HS-5 (cell line): ENCODE measurements at places on chromosomes 16 and 17.

DNA sequence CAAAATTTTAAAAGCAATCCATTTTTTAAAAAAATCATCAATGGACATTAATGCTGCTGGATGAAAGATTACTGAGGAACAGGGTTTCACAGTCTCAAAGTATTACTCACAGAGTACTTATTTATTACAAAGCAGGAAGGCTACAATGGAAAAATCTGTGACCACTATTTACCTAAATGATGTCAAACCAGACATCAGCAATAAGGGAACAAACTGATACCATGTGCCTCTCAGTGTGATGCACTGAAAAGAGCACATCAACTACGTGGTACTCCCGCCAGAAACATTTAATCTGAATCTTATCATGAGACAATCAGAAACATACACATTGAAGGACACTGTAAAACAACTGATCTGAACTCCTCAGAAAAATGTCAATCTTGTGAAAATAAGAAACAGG, 124.2 kb downstream of the PARN start:
- no peak for DNase-seq

DNA sequence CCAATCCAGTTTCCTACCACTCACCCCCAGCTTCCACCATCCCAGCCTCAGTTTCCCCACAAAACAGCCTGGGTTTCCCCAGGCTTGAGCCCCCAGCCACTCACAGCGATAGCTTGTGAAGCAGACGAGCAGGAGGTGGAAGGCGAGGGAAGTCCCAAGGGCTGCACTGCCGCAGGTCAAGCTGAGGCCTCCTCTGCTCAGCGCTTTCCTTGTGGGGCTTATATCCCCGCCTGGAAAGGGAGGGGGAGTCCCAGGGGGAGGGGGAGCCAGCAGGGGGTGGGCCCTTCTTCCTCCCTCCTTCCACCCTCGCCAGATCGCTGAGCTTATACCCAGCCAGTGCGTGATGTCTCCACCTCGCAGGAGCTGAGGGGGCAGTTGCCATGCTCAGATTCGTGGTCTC, at the start of gene PYY:
Gene PYY, minus strand, starts transcription at position 195 of the 400 bp plus-strand sequence. CDS start 457 bp downstream, outside the sequence.
- DNase-seq = no peak

- no peak for DNase-seq
Observed at GRCh38 chr17:79933863-79934652, 94.8 kb upstream of the CBX4 start.

DNA sequence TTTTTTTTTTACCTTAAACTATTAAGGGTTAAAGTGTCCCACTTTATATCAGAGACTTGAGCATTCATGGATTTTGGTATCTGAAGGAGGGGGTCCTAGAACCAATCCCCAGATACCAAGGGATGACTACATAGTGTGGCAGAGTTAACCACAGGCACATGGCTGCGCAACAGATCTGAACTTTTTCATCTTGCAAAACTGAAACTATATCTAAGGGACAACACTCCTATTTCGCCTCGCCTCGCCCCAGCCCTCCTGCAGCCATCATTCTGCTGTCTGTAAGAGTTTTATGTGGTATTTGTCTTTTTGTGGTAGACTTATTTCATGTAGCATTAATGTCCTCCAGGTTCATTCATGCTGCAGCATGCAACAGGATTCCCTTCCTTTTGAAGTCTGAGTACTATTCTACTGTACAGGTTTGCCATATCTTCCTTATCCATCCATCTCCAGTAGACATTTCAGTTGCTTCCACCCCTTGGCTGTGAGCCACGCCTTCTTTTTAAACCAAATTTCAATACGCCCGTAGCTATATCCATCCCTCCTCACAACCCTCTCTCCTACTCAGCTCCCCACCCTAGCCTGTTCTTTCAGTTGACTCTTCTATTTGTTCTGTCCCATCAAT, 53.2 kb downstream of the AMFR start:
- no peak for DNase-seq

DNA sequence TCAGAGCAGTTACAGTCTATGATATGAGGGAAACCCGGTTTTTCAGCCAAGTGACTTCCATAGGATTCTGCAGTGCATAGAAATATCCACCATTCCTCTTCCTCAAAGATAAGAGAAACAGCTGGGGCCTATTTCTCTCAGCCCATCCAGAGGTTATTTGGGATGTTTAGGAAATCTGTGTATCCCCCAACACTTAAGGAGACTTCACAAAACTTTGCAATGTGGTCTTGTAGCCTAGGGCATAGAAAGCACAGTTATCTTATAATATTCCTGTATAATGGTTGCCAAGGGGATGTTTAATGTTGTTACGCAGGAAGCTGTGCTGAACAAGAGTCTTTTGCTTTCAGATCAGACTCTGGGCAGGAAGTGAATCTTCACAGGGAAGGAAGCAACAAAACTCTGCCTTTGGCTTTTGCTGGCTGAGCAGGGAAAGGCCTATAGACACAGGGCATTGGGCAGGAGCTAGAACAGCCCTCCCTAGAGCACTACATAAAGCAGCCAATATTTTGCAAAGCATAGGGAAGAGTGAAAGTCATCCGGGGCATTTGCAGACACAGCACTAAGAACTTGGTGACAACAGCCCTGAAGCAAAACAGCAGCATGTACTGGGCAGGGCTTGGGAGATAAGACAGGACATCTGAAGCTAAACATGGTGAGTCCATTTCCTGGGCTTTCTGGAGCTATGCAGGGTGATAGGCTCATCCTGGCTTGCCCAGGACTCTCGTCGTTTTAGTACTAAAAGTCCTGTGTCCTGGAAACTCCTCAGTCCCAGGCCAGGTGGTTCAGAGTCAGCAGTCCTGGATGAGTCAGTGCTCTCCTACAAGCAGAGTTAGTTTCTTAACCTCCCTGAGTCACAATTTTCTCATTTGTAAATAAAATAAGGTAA, 18.7 kb upstream of the BEAN1 start:
- peak; percentile 74 for DNase-seq

DNA sequence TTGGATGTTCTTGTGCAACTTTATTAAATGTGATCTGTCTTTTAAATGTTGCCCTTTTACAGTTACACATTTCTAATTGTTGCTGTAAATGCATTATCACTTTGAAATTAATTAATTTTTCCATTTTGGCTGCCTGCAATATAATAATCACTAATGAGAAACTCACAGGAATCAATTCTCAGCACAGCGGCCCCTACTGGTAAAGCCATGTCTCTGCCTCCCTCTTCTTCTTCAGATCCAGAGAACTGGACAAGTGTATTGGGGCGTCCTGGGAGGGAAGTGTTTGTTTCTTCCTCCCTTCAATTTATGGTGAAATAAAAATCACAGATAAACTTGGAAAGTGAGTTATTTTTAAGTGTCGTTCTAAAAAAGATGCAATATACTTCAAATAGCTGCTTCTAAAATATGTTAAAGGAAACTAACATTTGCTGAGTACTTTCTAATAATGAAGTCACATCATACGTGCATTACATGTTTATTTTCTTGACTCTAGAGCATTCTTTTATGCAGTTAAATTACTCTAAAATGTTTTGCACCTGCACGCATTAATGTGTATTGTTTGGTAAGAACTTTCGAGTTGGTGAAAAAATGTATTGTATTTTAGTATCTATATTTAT, 338.0 kb downstream of the WWOX start:
- DNase-seq = no peak

- DNase-seq = peak; percentile 79
Observed at GRCh38 chr17:81422776-81423697, 27.8 kb downstream of the BAHCC1 start.

DNA sequence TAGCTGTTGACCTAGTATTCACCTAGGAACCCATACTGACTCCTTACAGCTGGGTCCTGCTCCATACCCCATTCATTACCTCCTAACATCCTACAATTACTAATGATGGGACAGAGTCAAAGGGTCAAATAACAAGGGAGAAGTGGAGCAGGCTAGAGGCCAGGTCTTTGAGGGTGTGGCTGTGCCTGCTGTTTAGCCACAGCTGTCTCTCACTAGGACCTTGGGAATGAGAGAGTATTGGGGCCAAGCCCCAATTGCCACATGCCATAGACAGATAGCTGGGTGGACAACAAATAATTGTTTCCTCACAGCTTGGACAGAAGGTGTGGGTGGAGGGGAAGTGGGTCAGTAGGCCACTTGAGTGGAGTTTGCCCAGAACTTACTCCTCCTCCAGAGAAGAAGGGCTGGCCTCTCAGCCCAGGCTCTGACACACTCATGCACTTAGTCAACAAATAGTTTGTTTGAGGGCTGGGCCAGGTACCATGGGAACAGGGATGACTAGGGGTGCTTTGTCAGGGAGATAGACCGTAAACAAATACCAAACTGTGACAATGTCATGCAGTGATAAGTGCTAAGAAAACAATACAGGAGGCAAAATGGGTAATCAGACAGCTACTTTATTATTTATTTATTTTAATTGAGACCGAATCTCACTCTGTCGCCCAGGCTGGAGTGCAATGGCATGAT, 10.2 kb upstream of the CENPT start:
- peak; percentile 91 for DNase-seq

- DNase-seq = no peak
Observed at GRCh38 chr17:16329519-16330271, 23.6 kb downstream of the CENPV start.

GRCh38 chr17:3502466-3502865, 26.7 kb downstream of the ASPA start:
- DNase-seq = no peak
